ENCODE measurements at places on chromosomes 12 and 14.

DNA sequence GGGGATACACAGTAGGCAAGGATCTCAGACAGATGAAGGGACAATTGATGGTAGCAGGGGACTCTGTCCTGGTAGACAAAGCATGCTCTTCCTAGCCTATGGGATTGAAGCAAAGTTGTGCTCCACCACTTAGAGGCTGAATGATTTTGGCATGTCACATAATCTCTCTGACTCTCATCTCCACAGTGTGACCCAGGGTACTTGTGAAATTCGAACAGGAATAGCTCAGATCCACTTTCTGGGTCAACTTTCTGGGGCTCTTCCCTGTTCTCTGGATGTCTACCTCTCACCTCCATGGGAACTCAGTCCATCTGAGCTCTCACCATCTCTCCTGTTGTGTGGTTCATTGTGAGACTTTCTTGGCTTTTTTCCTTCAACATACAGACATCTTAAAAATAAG, 1.7 kb upstream of the DCD start:
- no peak for DNase-seq

DNA sequence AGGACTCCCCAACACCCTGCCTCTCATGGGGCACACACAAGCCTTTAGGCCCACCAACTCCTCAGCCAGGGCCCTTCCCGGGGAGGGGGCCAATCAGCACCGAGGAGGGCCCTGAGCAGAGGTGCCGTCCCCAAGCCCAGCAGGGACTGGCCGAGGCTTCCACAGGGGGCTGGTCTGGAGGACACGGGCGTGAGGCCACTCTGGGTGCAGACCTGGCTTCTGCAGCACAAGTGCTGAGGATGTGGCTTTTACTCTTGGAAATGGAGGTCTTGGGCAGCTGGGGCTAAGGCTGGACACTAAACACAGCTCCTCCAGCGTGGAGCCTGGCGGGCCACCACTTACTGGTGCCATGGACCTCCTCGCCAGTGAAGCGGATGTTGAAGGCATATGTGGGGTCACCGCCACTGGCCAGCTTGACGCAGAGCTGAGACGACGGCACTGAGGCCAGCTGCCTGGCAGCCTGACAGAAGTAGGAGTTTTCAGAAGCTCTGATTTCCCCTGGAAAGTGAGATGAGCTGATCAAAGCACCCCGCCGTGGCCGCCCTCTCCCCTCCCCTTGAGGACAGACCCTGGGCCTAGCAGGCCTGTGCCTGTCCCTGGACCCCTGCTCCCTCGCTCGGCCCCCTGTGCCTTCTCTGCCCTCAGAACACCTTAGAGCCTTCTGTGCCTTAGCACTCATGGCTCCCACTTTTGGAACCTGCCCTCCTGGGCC, 44.0 kb downstream of the TRAFD1 start:
- DNase-seq = no peak

- peak; percentile 7 for DNase-seq
Observed at GRCh38 chr14:96249029-96249428, 7.0 kb upstream of the BDKRB1 start.

DNA sequence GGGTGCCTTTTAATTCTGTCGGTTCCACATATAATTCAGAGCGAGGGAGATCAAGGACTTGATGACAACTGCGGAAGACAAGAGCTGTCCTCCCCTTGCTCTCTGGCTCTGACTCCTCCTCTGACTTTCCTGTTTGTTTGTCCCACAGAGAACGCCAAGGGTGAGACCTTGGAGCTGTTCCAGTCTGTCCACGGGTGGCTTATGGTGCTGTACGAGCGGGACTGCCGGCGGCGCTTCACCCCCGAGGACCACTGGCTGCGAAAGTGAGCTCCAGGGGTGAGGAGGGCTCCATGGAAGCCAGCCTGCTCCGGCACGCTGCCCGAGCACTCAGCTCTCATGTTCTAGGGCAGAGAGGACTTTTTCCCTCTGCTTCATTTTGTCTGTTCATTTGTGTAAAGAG, 32.8 kb downstream of the UBE3B start:
- DNase-seq = no peak

DNA sequence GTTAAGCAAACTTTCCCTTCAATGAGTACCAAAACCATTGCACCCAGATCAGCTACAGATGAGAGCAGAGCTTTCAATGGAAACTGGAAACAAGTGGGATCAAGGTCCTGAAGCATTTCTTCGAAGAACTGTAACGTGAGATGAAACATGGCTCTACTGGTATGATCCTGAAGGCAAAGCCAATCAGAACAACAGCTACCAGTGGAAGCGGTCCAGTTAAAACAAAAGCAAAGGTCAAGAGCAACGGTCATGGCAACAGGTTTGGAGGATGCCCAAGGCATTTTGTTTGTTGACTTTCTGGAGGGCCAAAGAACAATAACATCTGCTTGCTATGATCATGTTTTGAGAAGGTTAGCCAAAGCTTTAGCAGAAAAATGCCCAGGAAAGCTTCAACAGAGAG, 137.9 kb upstream of the CPSF6 start:
- no peak for DNase-seq

GRCh38 chr14:63295231-63295685, 23.5 kb downstream of the GPHB5 start:
- no peak for DNase-seq

DNA sequence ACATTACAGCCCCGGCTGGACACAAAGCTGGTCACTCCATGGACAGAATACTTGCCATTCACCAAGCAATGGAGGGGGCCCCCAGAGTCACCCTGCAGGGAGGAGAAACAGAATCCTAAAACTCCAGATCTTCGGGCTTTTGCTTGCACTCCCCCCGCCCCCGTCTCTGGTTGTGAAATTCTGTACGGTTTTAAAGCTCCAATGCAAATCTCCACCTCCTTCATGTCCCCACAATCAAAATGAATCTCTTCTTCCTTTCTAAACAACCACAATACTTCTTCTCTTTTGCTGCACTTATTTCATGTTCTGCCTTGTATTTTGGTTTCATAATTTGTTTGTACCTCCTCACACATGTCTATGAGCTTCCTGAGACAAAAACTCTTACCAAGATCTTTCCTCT, 5.8 kb upstream of the BIN2 start:
- no peak for DNase-seq

- DNase-seq = no peak
Observed at GRCh38 chr12:113214895-113215400, 6.3 kb upstream of the TPCN1 start.

DNA sequence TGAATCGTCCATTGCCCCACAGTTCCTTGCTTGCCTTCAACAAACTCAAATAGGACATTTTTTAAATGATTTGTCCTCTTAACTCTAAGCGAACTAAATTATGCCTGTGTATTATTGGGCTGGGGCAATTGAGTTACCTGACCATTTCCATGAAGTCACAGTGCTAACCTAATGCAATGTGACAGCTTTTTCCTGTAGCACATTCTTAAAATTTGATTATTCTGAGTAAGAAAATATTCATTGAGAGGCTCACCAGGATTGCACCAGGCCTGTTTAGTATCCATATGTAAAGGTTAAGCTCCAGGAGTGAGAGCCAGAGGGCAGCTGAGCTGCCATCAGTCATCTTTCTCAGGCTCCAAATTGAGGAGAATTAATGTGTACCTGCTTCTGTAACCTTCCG, 90.9 kb downstream of the GPR65 start:
- no peak for DNase-seq

- DNase-seq = no peak
Observed at GRCh38 chr12:11568155-11568761, 81.2 kb upstream of the ETV6 start.

DNA sequence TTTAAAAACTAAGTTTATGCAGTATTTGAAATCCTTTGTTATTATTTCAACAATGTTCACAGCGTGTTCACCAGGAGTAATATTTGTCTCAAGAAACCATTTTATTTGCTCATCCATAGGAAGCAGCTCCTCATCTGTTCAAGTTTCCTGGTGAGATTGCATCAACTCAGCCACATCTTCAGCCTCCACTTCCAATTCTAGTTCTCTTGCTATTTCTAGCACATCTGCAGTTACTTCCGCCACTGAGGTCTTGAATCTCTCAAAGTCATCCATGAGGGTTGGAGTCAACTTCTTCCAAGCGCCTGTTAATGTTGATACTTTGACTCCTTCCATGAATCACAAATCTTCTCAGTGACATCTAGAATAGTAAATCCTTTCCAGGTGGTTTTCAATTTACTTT, 18.0 kb downstream of the CLEC9A start:
- no peak for DNase-seq

DNA sequence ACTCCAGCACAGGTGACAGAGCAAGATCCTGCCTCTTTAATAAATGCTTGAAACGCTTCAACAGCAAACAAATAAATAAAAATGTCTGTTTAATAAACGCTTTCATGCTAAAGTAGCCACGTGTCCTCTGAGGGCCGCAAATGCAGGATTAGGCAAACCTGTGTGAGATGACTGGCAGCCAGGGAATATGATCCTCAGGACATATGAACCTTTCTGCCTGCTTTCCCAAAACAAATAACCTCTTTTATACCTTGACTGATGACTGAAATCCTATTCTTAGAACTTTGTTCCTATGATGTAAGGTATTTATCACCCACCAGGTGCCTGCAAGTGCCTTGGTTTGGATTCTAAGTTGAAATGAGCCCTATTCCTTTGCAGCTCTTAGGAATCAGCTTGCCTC, 14.5 kb upstream of the FLVCR2 start:
- no peak for DNase-seq

GRCh38 chr12:120529641-120530417, 871 bp upstream of the COQ5 start:
- DNase-seq = peak; percentile 36

DNA sequence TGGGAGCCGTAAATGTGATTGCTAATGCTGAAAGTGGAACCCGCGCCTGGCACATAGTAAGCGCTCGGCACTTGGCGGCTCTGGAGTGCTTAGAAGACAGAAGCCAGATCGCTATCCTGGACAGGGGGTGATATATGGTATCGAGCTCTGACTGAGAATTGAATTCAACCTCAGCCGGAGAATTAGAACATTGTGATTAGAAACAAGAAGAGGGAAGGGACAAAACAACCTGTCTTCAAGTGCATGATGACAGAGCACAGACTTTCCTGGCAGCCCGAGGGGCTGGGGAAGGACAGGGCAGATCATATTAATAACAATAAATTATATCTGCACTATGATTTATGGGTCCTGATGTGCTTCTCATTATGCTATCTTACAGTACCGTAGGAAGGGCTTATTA, 66.9 kb upstream of the TBX3 start:
- no peak for DNase-seq

- DNase-seq = no peak
Observed at GRCh38 chr12:12587878-12588277, 23.8 kb upstream of the CREBL2 start.

DNA sequence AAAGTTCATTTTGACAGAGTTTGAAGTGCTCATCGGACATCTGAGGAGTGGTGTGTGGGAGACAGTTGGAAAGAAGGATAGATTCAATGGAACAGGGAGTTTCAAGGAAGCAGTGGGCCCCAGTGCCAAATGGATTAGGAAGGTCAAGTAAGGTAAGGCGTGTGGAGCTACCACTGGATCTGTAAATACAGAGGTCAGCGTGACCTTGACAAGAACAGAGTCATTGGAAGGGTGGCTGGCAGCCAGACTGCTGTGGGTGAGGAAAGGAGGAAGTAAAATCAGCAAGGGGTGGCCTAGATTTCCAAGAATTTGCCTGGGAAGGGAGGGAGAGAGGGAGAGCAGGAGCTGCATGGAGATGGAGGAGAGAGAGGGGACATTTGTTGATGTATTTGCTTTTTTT, 68.2 kb upstream of the IGF1 start:
- no peak for DNase-seq

- no peak for DNase-seq
Observed at GRCh38 chr12:39176356-39176755, 266.6 kb downstream of the KIF21A start.

GRCh38 chr12:58443273-58443980, 476.9 kb downstream of the LRIG3 start:
- DNase-seq = no peak

GRCh38 chr12:128052331-128052730, 214.6 kb upstream of the TMEM132C start:
- DNase-seq = no peak

DNA sequence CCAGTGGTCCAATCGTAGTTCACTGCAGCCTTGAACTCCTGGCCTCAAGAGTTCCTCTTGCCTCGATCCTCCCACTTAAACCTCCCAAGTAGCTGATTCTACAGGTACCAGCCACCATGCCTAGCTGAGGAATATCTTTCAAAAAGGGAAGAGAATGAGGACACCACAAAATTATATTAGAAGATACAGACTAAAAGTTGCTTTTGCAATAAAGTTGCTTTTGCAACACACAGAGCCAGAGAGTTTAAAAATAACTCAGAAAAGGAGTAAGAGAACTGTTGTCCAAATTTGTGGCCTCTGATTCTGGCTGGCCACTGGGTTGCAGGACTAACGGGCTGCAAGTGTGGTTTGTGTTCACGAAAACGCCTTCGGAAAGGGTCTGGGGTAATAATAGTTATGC, 19.8 kb downstream of the TMEM253 start:
- DNase-seq = no peak

DNA sequence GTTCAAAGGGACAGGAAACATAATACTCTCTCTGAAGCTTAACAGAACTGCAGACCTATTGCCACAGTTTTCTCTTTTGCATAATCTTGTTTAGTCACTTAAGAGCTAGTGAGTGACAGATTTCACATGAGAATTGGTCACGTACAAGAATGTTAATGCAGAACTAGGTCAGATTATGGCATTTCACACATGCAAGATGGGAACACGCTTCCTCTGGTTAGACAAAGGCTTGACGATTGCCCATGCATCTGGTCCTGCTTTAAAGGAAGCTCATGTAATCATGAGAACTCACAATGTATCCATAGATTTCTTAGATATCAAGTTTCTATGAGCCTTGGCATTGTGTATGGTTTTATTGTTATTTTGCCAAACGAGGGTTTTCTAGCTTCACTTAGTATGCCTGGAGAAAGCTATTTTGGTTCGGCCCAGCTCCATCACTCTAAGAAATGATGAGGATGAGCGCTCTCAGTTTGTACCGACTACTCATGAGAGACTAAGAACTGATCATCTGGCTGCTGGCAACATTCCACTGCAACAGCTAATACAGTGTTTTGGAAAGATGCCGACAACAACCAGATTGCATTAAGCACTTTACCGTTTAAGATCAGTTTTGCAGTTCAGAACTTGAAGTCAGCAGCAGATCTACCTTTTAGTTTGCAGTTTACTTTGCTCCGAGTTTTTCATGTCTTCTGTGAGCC, 380.0 kb downstream of the DIO2 start:
- no peak for DNase-seq

GRCh38 chr14:76491172-76491930, 115.4 kb downstream of the ESRRB start:
- DNase-seq = no peak

DNA sequence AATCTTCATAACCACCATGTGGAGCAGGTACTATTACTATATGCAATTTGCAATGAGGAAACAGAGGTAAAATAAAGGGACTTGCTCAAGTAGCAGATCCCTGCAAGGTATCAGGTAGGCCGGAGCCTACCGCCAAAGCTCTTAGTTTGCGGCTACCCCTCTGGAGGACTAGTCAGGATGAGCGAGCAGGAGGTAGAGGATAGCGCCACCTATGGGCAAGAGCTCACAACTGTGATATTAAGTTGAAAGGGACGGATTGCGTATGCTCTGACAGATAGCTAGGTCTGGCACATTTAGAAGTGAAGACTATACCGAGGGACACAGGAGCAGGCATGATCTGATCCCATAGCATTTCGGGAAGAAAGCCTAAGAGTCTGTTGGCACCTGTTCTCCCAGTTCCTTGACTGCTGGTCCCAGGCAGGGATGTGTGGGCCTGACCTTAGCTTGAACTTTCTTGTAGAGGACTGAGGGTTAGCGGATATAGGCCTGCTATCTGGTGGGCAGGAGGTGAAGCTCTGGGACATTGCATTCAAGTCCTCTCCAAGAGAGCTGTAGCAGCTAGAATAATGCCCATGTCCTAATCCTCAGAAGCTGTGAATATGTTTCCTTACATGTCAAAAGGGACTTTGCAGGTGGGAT, 48.0 kb downstream of the SLC17A8 start:
- DNase-seq = peak; percentile 5

- DNase-seq = no peak
Observed at GRCh38 chr12:91126516-91126915, 15.2 kb upstream of the LUM start.
